ENCODE measurements at places on chromosomes 5 and 9.

- no peak for DNase-seq
Observed at GRCh38 chr9:20619487-20620200, 2.7 kb downstream of the MLLT3 start.

GRCh38 chr5:38739705-38740045 is 106.1 kb upstream of the OSMR start:
- no peak for DNase-seq

- DNase-seq: no peak
Observed at GRCh38 chr9:87629104-87629503, 96.8 kb upstream of the CTSL start.

DNA sequence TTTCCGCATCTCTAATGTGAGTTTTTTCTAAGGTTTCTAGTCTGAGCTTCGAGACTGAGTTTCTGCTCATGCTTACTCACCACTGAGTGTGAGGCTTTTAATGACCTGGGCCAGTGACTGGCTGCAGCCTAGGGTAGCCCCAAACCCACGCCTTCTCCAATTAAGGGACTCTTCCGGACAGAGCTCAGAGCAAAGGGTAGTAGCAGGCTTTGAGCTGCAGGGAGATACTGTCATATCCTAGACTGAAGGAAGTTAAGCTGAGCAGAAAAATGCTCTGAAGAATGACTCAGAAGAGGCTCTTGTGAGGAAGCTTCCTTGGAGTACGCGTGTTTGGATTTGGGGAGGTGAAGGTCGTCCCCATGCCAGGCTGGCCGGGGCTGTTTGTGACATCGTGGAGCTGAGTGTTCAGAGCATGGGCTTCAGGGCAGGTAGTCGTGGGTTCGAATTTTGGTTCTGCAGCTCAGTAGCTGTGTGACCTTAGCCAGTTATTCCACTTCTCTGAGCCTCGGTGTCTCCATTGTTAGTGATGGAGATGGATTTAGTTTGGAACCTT is 3.5 kb downstream of the USP20 start:
- no peak for DNase-seq

- DNase-seq: no peak
Observed at GRCh38 chr9:127880143-127880542, 2.7 kb upstream of the AK1 start.

DNA sequence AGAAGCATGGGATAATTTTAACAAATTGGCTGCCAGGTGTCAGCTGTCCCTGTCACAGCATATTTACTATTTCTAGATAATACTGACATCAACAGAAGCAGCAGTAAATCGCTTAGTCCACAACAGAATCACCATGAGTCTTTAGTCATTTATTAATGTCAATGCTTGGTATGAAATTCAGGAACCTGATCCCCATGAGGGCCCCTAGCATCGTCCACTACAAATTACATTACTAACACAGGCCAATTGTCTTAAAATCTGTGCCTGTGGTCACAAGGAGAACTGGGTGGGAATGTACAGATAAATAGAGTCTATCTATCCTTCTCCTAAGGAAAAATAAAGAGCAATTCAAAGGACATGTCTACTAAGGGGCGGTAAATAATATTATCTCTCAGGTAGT is 76.1 kb downstream of the TSSK1B start:
- DNase-seq: no peak

DNA sequence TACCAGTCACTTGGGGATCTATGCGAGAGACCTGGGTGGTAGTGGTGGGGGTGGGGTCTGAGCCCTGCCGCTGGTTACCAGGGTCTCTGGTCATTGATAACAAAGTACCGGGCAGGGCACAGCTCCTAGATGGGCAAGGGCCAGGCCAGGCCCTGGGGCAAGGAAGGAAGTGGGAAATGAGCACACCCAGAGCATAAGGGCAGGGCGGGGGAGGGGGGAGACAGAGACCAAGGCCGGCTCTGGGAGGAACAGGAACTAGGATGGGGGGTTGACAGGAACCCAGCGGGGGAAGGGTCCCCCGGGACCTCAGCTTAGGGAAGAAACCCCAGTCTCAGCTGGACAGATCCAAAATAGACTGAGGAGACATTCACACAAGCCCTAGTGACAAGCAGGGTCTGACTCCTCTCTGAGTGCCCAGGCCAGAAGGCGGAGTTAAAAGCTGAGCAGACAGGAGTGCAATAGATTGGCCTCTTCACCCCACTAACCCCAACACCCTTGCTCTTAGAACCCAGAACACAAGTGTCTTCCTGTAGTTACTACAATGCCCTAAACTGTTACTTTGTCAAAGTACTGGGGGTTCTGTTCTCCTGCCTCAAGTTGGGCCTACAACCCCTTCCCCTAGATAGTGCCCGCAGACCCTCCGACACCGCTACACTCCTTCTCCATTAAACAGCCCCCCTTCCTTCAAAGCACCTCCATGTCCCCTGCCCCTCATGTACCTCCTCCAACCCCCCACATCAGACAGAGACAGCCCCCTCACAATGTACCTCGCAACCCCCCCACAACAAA is 628 bp downstream of the ATOSB start:
- DNase-seq: no peak

GRCh38 chr5:115686738-115687074 is 60.9 kb upstream of the TMED7 start:
- DNase-seq: no peak

DNA sequence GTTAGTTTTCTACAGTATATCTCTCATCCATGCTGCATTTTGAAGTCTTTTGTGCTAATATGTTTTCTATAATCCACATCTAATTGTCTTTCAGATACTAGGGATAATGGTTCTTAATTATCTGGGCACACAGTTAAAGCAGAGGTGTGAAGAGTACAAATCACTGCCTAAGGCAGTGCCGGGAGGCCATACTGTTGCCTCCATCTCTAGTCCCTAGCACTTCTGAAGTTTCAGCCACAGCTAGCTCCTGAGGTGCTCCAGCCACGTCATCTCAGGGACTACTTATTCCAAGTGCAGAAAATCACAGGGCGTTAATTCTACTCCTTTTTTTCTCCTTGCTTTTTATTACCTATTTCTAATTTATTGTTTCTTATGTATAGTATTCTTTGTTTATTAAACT is 760.0 kb upstream of the FAM174A start:
- DNase-seq: no peak

Measured in T-helper 2 cell (primary cell).